Suppressor macrophage treated with lipopolysaccharide for 4 hours (primary cell): ENCODE measurements at places on chromosomes 3 and 15.

DNA sequence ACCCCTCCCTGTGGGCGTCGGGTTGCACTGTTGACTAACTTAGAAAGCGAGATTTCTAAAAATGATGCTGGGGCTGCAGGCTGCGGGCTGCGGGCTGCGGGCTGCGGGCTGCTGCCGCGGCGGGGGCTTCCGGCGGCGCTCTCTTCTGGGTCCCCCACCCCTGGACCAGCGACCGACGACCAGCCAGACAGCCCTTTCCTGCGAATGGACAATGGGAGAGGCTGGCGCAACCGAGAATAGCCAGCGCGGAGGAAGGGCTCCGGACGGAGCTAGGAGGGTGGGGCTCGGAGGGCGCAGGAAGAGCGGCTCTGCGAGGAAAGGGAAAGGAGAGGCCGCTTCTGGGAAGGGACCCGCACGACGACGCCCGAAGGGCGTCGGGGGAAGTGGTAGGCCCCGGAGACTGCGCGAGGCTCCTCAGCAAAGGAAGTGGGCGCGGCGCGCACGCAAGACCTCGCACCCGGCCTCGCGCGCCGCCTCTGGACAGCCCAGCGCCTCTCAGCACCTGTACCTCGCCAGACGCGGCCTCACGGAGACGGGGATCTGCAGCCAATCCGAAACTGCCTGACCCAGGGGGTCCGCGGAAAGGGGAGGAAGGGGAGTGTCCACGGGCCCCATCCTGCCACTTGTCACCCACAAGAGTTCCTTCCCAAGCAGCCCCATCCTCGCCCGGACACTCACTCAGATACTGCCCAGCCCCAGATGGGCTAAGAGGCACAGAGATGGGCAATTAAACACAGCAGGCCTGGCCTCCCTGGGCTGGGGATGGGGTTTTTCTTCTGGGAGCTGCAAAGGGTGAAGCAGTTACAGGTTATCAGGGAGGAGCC is 70.7 kb downstream of the SLC12A8 start:
- peak; percentile 72 for DNase-seq

DNA sequence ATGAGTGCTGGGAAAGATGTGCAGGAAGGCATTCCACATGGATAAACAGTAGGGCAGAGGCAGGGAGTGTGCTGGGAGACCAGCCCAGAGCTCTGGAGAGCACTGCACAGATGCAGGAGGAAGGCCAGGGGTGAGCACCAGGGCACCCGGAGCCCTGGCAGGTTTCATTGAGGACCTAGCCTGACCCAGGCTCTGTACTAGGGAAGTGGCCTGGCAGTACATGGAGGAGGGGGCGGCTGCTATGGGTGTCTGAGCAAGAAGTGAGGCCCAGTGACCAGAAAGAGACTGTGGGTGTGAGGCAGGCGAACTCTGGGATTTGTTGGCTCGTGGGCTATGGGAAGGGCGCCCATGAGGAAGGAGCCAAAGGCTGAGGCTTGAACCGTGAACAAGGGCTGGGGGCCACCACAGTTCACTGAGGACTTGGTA is 139.1 kb downstream of the DNAJB8 start:
- DNase-seq, result peak; percentile 5

DNA sequence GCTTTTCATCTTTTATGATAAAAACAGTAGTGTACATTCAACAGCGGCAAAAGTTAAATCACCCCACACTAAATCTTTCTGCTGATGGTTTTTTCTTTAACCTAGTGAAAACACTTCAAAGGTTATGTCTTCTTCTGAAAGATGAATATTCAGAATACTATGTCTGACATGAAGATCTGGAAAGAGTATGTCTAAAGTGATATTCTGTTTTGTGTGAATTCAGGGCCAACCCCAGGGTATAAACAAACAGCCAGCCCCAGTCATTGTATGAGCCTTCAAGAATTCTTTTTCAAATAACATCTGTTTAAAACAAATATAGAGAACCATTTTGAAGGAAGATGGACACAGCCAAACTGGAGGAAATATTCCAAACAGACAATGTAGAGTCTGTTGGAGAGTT is 581.0 kb upstream of the NAALADL2 start:
- DNase-seq, result no peak

DNA sequence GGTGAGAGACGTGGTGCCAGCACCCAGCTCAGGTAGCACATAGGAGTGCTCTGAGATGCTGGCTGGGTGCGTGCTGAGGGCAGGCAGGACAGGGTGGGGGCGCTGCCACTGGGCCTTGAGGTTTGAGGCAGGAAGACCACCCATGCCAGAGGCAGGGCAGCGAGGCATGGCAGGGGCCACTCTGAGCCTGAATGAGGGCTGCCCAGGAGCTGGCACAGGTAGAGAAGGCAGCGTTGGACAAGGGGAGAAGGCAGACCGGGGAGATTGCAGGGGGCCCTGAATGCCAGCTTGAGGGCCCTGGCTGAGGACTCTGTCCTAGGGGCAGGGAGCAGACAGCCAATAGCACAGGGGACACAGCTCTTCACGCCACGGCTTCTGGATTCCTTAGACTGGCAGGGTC is 50.2 kb downstream of the ADAMTS7 start:
- DNase-seq, result no peak

DNA sequence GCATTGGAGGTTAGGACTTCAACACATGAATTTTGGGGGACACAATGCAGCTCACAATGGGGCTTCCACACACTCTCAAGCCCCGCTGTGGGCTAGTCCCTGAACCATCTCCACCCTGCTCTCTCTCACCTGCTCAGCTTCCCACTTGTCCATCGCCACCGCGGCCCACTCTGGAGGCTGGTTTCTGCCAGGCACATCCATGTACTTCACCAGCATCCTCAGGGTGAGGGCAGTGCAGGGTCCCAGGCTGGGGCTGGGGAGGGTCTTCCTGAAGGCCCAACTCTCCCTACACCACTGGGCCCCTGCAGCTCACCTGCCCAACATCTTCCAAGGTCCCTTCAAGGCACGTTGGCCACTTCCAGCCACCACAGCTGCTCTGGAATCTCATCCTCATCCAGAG is 46.4 kb downstream of the KLF15 start:
- no peak for DNase-seq

DNA sequence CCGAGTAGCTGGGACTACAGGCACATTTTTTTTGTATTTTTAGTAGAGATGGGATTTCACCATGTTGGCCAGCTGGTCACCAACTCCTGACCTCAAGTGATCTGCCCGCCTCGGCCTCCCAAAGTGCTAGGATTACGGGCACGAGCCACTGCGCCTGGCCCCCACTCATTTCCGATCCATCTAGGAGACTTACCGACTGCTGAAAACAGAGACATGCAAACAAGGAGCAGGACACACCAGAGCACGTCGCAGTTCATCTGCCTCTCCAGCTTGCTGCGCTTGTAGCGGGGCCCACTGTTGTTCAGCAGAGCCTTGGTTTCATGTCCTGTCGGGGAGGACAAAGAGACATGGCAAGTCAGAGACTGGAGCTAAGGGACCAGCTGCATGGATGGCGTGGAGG is 137.4 kb downstream of the ATP10A start:
- no peak for DNase-seq

DNA sequence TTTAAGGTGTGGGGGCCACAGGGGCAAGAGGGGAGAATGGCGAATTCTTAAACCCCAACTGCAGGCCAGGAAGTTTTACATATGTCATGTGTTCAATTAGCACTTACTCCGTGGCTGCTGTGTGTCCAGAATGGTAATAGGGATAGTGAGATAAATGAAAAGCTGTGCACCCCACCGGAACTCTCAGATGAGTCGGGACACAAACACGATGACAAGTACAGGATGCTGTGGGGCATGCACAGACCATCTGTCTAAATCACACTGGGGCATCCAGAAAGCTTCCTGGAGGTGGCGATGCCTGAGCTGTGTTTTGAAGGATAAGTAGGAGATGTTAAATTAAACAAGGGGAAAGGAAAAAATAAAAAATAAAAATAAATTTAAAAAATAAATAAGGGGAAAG is 18.3 kb upstream of the TMEM158 start:
- no peak for DNase-seq

DNA sequence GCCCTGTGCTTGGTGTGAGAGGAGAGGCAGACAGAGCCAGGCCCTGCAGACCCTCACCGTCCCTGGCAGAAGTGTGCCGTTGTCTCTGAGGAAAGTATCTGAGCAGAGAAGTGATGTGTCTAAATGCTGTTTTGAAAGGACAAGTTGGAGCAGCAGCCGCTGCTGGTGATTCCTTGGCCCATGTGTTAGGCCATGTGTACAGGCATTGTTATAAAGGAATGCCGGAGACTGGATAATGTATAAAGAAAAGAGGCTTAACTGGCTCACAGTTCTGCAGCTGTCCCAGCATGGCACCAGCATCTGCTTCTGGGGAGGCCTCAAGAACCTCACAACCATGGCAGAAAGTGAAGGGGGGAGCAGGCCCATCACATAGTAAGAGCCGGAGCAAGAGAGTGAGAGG is 334.6 kb upstream of the ATP10A start:
- DNase-seq, result no peak

DNA sequence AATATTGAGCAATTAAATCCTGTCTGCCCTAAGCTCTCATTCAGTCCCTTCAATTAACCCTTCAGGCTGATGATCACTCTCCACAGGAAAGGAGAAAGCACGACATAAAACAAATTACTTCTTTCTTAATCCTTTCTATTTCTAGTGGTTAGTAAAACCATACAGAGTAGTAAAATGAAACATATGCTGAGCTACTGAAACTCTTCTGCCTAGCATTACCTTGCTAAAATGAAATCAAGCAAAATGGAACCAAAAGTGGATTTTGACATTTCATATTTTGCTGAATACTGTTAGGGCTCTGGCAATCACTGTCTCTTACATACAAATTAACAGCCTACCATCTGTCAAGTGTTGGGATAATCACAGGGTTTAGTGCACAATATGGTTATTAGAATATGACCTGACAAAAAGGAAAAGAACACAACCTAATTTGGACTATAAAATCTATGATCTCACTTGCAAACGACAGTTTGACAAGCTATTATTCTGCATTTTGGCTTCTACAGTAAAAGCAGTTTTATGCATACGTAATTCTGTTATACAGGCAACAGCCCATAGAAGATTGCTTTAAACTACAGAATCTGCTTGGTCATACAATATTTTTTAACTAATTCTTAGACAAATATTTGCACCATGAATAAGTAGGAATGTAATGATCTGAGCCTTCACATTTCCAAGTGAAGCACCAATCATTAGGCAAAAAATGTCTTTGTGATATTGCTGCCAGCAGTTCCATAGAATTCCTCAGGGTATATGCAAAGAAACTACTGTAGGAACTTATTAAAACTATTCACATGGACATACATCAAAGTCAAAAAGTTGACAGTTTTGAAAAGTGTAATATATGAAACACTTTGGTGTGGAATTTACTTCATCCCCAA is 105.0 kb downstream of the FHIT start:
- no peak for DNase-seq

GRCh38 chr15:68424754-68425390 is 7.1 kb downstream of the ITGA11 start:
- DNase-seq, result no peak

DNA sequence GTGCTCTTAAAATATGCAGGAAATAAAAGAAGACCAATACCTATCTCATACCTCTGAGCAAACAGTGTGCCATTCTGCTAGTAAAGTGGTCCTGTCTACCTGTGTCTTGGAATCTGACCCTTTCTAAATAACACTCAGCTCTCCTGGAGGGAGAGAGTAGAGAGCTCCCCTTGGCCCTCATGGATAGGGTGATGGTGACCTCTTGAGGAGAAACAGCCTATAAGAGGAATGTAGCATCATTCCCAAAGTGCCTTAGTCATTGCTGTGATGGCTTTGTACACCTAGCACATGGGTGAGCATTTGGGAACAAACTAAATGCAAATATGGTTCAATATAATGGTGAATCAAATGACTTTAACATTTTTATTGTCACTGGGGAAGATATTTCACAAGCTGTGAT is 10.0 kb downstream of the SNTN start:
- DNase-seq, result no peak

DNA sequence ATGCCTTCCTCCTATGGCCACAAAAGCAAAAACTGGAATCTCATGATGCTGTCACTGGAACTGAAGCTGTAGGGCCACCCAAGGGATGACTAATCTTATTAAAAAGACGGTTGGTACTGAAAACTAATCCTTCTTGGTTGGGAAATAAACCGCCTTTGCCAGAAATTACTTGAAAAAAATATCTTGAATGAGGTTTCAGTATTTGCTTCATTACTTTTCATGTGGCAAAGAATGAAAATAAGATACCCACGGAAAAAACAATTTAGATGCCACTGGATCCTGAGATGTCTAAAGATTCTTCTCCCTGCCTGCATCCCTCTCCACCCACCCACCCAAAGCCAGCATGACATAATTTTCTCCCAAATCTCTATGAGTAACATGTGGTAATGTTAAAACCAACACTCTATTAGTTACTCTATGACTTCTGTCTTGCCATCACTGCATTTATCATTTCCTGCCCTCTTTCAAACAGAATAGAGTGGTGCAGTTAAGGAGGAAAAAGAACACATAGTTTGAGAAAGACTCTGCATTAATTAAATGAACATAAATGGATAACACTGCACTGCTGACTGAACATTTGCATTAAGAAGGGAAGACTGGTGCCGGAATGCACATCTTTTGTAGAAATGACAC is 111.8 kb upstream of the DPH6 start:
- no peak for DNase-seq

- peak; percentile 69 for DNase-seq
Observed at GRCh38 chr3:171954690-171955383, 84.5 kb upstream of the FNDC3B start.

DNA sequence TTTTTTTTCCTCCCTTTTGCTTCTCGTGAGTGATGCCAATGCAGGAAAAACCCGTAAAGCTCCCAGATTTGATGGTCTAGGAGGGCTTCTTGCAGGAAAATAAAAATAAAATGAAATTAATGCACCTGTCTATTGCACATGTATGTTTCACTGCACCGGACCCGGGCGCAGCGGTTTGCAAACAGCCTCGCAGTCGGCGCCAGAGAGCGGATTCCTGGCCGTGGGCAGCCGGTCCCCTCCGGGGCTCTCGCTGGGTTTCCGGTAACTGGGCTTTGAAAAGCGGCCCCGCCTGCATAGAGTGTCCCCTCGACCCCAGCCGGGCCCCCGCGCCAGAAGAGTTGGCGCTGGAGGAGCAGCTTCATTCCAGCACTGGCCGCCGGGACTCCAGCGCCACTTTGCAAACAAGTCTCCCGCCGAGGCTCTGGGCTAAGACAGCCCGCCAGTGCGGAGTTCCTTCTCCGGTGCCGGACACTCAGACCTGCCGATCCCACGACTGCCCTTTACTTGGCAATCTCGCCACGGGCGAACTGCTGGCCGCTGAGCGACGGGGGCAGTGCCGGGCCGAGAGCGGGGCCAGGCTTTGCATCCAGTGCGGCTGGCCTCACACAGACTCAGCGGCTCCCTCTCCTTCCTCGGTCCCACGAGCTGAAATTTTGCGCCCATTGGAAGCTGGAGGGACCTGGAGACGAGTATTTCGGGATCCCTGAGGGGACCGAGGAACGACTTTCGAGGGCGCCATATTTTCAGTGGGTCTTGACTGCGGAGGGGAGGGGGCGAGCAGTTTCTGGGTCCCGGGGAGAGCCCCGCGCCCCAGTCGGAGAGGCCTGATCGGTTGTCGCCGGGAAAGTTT is 225.9 kb upstream of the C2CD4B start:
- DNase-seq, result peak; percentile 18

DNA sequence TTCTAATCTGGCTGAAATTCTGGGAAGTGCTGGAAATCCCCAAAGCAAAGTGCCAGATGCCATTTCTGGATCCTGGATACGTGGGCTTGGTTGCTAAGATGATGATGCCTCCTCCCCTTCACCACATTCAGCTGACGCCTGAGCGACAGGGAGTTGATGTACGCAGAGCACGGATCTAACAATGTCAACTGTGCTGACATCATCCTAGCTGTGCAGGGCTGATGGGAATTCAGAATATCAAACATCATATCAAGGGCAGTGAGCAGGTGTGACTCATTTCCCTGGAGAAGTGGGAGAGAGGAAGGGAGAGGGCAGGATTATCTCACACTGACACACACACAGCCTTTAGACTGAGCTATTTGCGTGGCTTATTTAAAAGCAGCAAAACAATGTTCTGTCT is 92.6 kb upstream of the ZBTB20 start:
- no peak for DNase-seq
